Stomach (tissue), 19 donors: ENCODE measurements at places on chromosomes 16 and 17. TPM values are rescaled to one million over a fixed set of nuclear protein-coding genes. Genes with fewer than 3 reads are reported as not detected.
A peak's percentile ranks its signal among the peaks of the same experiment; 100 is the strongest.

- H3K4me1 ChIP-seq: peaks cover 30% of the 10 kb centered on the region
- H3K27me3 ChIP-seq: no peaks in the 10 kb centered on the region
- no peak overlapping the region for H3K4me3 ChIP-seq
- peak overlapping the region; percentile 77 for H3K27ac ChIP-seq
- peak; percentile 77 for DNase-seq
Observed at GRCh38 chr16:50573947-50574744, 25.9 kb downstream of the NKD1 start.

Gene CSH1
- not detected for total RNA-seq

GRCh38 chr16:72537664-72538063 is 365.7 kb upstream of the PMFBP1 start:
- no peaks in the 10 kb centered on the region for H3K27me3 ChIP-seq
- DNase-seq: no peak

GRCh38 chr16:86073763-86074493 is 175.0 kb downstream of the IRF8 start:
- DNase-seq: no peak
- no peaks in the 10 kb centered on the region for H3K36me3 ChIP-seq
- no peaks in the 10 kb centered on the region for H3K4me1 ChIP-seq
- no peak overlapping the region for H3K27ac ChIP-seq

Gene GRAPL
- total RNA-seq: not detected

Gene TP53TG3F
- total RNA-seq: not detected

GRCh38 chr17:13153036-13153435 is 135.2 kb upstream of the ELAC2 start:
- H3K27me3 ChIP-seq: no peaks in the 10 kb centered on the region
- DNase-seq: no peak
- H3K27ac ChIP-seq: no peak overlapping the region
- H3K4me1 ChIP-seq: no peaks in the 10 kb centered on the region

DNA sequence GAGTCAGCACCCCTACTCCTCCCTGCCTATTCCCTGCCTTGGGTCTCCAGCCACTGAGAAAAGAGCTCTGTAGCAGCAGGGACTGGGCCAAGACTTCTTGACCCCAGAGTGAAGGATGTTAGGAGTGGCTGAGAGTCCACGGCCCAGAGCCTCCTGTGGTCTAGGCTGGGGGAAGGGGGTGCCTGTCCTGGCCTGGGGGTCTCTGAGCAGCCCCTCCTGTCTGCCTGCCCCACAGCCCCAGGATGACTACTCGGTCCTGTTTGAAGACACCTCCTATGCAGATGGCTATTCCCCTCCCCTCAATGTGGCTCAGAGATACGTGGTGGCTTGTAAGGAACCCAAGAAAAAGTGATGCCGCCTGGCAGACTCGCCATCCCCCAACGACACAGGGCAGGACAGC is 5.5 kb downstream of the SULT1A2 start:
- no peaks in the 10 kb centered on the region for H3K27me3 ChIP-seq
- H3K36me3 ChIP-seq: peaks cover 67% of the 10 kb centered on the region
- DNase-seq: no peak

GRCh38 chr16:16048904-16049582 is 99.6 kb downstream of the ABCC1 start:
- H3K36me3 ChIP-seq: peaks cover 99% of the 10 kb centered on the region
- H3K27me3 ChIP-seq: no peaks in the 10 kb centered on the region
- no peak for DNase-seq
- H3K27ac ChIP-seq: no peak overlapping the region
- H3K4me3 ChIP-seq: no peak overlapping the region
- peaks cover 3% of the 10 kb centered on the region for H3K4me1 ChIP-seq
